Body of pancreas (tissue), 4 donors: ENCODE measurements at places on chromosomes 16 and 17.

- DNase-seq: no peak
These were observed 199.5 kb downstream of the SNX29 start for GRCh38 chr16:12176051-12176450.

DNA sequence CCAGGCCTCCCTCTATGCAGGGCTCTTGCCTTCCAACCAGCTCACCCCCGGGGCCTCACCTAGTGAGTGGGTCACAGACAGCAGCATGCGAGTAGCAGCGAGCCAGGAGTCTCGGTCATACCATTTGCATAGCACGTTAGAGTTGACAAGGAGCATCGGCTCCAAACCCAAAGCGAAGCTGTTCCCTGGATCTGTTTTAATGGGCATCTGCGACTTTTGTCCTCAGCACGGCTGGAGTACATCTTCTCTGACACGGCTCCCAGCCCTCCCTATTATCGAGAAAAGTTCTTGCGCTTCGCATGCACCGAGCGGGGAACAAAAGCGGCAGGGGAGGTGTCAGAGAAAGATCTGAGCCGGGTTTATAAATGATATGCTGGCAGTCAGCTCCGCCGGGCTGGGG, 253.3 kb downstream of the MAF start:
- no peak for DNase-seq

GRCh38 chr17:10197721-10198508, 491 bp downstream of the GAS7 start:
- no peak for DNase-seq

DNA sequence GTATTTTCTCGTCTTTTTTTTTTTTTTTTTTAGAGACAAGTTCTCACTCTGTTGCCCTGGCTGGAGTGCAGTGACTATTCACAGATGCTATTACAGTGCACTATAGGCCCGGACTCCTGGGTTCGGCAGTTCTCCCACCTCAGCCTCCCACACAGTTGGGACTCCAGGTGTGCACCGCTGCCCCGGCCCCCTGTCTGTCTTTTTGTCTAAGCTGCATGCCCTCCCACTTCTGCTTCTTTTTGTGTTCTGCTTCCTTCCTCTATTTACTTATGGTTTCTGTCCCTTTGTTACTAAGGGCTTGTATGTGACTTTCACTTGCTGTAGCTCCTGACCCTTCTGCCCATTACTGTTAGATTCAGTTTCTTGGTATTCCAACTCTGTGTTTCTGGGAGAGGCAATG, 20.5 kb downstream of the SLC7A6 start:
- no peak for DNase-seq

DNA sequence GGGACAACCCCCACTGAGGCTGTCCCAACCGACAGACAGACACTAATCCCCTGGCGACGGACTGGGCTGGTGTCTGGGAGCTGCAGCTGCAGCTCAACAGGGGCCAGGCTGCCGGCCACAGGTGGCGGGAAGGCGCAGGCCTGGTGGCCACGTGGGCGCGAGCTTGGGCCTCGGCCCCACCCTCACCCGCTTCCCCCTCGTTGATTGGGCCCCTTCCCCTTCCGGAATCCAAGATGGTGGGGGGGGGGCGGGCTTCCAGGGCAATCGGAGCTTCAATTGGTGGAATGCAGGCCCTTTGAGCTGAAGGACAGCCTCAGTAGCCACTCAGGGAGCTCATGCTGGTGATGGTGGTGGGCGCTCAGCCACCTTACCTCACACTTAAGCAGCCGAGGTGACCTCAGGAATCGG, 8.7 kb upstream of the TBX4 start:
- DNase-seq: no peak

GRCh38 chr16:82589407-82589806, 37.4 kb upstream of the CDH13 start:
- DNase-seq: no peak

GRCh38 chr16:11024333-11025053, 80.1 kb downstream of the CLEC16A start:
- no peak for DNase-seq

DNA sequence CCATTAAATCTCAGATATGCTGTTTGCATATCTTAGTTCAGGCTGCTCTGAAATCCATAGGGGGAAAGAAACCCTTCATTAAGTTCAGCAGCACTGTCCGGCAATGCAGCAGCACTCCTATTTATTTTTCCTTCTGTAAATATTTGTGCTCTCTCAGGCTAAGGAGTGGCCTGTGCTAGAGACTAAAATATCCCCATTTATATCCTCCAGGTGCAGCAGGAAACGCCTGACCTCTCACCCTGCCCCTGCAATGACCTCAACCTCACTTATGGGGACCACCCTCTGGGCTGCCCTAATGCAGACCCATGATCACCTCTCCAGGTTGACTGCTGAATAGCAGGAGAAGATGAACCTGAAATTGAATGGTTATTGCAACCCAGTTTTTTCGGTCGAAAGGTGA, 165.0 kb upstream of the ELAC2 start:
- no peak for DNase-seq

- no peak for DNase-seq
These were observed 3.6 kb upstream of the MEOX1 start for GRCh38 chr17:43665084-43665936.

- DNase-seq: peak; percentile 10
These were observed 62.1 kb downstream of the CRISPLD2 start for GRCh38 chr16:84881702-84882521.

GRCh38 chr16:70018254-70018653, 67.1 kb downstream of the CLEC18A start:
- no peak for DNase-seq
